ENCODE measurements at places on chromosomes 2 and 18. TPM values are rescaled to one million over a fixed set of nuclear protein-coding genes. Genes with fewer than 3 reads are reported as not detected.

The RALB gene
- 45.9 TPM for total RNA-seq

The TBR1 gene
- not detected for total RNA-seq

The IL1RL1 gene
- 4.3 TPM for total RNA-seq

The PAIP2B gene
- 1.5 TPM for total RNA-seq

The FBXO48 gene
- total RNA-seq, result 0.72 TPM

The RNF152 gene
- total RNA-seq, result 25.5 TPM

The LONRF2 gene
- not detected for total RNA-seq

The ALPG gene
- not detected for total RNA-seq

The RND3 gene
- total RNA-seq, result 38.7 TPM

The PAX3 gene
- total RNA-seq, result not detected

The IL37 gene
- not detected for total RNA-seq

The ITPRIPL1 gene
- total RNA-seq, result 1.0 TPM

The MDH1B gene
- not detected for total RNA-seq
